ENCODE measurements at places on chromosomes 12 and 14.

DNA sequence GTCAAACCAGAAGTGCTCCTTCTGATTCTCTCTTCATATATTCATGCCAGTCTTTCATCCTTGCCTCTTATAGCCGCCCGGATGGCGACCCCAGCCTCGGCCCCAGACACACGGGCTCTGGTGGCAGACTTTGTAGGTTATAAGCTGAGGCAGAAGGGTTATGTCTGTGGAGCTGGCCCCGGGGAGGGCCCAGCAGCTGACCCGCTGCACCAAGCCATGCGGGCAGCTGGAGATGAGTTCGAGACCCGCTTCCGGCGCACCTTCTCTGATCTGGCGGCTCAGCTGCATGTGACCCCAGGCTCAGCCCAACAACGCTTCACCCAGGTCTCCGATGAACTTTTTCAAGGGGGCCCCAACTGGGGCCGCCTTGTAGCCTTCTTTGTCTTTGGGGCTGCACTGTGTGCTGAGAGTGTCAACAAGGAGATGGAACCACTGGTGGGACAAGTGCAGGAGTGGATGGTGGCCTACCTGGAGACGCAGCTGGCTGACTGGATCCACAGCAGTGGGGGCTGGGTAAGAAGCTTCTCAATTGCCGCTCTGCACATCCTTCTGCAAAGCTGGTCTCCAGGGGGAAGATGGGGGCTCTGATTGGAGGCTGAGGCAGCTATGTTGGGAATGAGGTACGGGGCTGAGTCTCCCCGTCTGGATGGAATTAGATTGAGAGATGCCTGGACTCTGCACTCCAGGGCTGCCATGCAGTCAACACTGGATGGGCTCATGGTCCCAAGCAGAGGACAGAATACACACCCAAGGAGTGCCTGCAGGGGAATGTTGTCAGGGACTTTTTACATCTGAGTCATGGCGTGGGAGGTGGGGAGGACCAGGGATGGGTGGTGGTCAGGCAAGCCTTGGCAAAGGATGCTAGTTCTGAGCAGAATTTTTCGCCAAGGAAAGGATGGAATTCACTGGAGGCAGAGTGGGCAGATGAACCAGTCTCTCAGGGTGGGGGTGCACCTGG lies 1.3 kb downstream of the BCL2L2 start:
- DNase-seq = no peak

GRCh38 chr14:96663491-96664067 lies 133.6 kb upstream of the VRK1 start:
- DNase-seq = no peak

DNA sequence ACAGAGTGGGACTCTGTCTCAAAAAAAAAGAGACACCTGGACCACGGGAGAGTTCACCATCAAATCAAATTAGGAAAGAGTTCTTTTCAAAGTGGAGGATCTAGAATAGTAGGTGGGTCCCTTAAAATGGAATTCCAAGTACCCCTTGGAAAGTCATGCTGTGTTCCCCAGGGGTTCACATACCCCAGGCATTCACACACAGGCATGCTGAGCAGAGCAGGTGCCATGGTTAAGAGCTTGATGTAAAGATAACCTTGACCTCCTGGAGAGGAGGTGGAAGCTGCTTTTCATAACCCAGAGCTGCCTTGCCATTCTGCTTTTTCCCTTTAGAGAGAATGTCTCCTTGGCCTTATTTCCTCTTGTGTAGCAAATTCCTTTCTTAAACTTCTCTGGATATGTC lies 14.2 kb upstream of the SRSF5 start:
- no peak for DNase-seq

DNA sequence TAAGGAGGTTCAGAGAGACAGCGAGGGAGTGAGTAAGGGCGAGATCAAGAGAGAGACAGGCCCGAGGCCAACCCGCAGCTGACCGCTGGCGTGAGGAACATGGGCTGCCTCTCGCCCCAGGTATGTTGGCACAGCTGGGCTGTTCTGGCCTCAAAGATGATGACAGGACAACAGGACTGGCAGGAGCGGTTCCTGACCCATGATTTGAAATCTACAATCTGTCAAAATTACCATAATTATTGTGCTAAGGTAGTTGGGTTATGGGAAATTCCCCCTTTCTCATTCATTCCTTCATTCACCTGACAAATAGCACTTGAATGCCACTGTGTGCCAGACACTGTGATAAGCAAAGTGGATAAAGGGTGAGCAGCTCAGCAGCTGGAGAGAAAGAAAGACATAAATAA lies 5.1 kb upstream of the ENDOU start:
- DNase-seq = no peak

- DNase-seq = no peak
Measured at GRCh38 chr14:95548328-95548929, 13.6 kb downstream of the GLRX5 start.

GRCh38 chr14:68681256-68682011 lies 111.4 kb downstream of the ZFP36L1 start:
- DNase-seq = no peak

GRCh38 chr14:53473480-53473879 lies 320.4 kb upstream of the DDHD1 start:
- no peak for DNase-seq

- DNase-seq = no peak
Measured at GRCh38 chr14:21309238-21309636, 29.4 kb downstream of the RPGRIP1 start.

GRCh38 chr12:41663598-41664265 lies 475.6 kb downstream of the PDZRN4 start:
- no peak for DNase-seq

DNA sequence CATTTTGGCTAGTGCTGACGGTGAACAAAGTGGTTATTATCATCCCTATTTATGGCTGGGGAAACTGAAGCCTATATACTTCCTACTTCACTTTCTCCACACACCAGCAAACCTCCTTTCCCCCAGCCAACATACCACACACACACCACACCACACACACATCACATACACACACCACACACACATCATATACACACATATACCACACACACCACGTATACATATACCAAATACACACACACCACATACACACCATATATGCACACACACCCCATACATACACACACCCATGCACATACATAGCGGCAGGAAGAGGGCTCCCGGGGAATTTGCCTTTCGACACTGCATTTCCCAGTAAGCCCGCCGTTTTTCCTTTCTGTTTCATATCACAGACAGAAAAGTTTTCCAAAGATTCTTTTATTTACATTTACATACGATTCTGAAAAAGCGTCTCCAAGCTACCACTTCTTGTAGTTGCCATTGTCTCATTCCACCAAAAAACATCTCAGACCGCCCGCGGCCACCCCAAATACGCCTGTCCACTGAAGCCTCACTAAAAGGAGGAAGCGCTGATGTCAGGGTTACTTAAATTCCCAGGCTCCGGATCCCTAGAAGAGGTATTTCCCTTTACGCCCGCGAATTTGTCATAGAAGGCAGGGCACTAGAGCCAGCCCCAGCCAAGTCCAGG lies 823 bp upstream of the RAB5B start:
- no peak for DNase-seq

GRCh38 chr12:57631566-57632072 lies 1.4 kb downstream of the B4GALNT1 start:
- DNase-seq = no peak

GRCh38 chr14:34655959-34656358 lies 26.0 kb upstream of the SNX6 start:
- no peak for DNase-seq

DNA sequence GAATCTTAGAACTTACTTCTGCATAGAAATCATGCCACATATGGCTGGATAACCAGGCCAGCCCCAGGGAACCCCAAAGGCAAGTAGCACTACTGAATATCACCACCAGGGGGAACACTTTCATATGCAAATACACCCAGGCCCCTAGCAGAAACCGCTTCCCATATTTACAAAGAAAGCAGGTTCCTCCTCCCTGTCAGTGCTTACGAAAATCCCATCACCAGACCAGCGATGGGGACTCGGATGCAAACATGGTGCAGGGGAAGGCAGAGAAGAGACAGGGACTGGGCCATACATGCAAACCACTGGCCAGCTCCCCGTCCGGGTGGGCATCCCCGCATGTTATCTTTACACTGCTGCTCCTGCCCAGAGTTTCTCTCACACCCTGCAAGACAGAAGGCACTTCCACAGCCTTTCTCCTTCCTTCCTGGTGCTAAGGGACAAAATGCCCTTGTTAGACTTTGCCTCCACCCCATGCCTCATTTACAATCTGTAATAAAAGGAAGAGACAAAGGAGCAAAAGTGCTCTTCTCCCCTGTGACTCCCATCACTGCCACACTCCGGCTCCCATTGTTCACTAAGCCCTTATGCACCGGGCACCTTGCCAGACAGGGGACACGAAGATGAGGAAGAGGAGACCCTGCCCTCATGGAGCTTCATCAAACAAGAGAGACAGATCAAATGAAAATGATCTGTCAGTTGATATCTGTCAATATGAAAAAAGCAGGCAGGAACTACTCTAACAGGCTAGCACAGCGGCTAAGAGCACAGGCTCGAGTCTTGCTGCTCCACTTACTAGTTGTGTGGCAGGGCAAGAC lies 62.3 kb downstream of the PTPN21 start:
- peak; percentile 55 for DNase-seq

GRCh38 chr12:109928058-109928656 lies 28.1 kb downstream of the TCHP start:
- DNase-seq = no peak

DNA sequence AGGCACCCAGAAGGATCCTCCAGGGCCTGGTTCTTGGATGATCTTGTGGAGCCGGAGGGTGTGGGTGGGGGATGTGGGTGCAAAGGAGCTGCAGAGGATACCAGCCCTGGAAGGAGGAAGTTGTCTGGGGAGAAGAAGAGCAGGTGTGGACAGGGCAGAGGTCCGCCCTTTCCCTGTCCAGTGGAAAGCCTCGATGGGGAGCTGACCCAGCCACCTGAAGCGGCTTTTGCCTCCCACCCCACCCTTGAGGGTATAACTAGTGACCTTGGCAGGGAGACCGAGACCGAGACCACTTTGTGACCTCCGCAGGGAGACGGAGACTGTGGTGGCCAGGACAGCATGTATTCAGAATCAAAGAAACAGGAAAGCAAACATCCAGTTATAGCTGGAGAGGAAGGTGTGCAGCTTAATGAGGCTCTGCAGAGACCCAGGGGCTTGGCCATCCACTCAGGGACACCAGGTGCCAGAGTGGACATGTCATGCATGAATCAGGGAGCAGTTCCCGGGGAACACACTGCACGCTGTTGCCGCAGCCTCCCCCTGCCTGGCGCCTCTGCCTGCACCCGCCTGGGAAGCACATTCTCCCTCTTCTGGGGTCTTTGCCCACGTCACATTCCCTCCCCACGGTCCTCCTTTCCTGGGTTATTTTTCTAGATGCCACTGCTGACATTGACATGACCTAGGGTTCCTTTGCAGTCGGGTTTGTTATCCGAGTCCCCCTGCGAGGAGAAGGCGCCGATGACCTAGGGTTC lies 87.7 kb downstream of the ADGRD1 start:
- DNase-seq = no peak

DNA sequence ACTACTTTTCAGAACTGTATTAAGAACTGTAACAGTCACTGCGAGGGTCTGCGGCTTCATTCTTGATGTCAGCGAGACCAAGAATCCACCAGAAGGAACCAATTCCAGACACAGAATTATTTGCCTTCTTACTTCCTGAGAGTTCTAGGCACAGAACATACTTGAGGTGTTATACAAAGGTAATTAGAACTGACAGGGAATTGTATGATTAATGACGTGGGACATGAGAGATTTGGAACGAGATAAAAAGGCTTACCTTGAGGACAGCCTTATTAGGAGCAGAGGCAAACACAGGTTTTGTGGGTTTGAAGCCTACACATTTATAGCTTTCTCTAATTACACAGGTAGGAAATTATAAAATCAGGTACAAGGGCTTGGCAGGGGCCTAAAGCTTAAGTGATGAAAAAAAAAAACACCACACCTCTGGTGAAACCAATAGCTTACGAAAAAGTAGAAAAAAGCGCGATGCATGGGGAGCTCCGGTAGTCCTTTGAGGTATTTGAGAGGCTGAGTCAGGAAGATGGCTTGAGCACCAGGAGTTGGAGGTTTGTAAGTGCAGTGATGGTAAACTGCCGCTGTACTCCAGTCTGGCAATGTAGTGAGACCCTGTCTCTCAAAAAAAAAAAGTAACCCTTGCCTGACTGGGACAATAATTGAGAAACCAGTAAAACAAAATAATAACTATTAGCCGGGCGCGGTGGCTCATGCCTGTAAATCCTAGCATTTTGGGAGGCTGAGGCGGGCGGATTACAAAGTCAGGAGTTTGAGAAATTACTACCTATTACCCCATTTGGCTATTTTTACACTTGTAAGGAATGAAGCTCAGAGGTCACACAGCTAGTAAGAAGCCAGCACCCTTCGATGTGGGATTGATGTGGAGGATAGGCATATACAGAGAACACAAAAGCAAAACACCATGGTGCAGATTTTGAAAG lies 795 bp upstream of the ACOT2 start:
- no peak for DNase-seq

DNA sequence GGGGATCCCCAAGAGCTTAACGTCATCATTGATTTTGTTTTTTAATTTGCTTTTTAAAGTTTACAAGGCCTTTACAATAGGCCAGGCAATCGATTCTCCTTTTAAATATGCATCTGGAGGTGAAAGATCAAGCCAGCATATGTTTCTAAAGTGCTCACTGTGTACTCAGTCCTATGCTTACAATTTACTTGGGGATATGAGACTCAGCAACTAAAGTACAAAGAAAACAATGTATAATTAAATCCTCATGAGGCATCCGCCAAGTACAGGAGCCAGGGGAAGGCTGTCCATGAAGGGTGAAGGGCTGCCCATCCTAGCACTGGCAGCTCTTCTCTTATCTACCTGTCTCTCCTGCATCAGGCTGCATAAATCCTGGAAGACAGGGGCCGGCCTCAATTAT lies 11.8 kb downstream of the CCDC92 start:
- no peak for DNase-seq

GRCh38 chr12:570921-571794 lies 92.1 kb downstream of the NINJ2 start:
- DNase-seq = no peak

DNA sequence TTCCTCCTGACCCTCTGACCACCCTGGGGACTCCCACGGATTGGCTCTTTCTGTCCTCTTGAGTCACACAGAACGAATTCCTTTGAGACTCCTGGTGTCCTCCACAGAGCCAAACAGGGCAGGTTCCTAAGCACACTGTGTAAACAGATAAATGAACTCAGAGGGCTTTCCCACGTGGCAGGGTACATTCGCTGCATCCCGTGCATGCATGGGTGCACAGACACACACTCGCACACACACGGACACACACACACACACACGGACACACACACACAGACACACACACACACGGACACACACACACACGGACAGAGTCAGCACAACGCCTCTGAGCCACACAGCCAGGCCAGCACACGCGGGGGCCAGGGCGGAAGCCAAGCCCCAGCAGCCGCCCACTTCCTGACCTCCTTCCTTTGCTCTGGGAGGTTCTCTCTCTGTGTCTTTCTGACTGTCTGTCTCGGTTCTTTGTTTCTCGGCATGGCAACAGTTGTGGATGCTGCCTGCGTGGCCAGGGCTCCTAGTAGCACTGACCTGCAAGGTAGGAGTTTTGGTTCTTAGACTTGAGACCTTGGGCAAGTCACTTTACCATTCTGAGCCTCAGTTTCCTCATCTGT lies 706 bp downstream of the CRACR2A start:
- peak; percentile 35 for DNase-seq

- no peak for DNase-seq
Measured at GRCh38 chr14:76464856-76465255, 88.9 kb downstream of the ESRRB start.

- no peak for DNase-seq
Measured at GRCh38 chr12:54340846-54341245, 15.9 kb downstream of the COPZ1 start.

- DNase-seq = no peak
Measured at GRCh38 chr14:91115986-91116770, 2.3 kb downstream of the DGLUCY start.
